ENCODE measurements at places on chromosomes 7 and 10.

DNA sequence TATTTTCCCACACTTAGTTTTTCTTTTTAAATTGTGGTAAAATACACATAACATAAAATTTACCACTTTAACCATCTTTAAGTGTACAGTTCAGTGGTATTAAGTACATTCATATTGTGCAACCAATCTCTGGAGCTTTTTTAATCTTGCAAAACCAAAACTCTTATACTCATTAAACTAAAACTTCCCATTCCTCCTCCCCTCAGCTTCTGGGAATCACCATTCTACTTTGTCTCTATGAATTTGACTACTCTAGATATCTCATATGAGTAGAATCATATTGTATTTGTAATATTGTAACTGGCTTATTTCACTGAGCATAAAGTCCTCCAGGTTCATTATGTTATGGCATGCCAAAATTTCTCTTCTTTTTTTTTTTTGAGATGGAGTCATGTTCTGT is 86.4 kb upstream of the JAZF1 start:
- no peak for DNase-seq

GRCh38 chr10:110405380-110405779 is 92.3 kb upstream of the DUSP5 start:
- no peak for DNase-seq

DNA sequence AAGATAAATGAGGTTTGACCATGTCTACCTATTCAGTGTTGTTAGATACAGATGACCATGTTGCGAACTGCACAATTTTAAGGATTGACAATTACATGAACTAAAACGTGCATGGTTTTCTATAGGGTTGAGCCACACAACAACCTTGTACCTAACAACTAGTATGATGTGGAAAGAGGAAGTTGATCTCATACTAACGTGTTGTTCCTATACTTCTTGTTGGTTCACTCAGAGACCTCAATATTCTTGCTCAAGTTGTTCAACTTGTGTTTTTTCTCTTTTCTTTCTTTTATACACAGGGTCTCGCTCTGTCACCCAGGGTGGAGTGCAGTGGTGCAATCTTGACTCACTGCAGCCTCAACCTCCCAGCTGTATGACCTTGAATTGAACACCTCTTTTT is 6.1 kb upstream of the KEL start:
- DNase-seq, result no peak

DNA sequence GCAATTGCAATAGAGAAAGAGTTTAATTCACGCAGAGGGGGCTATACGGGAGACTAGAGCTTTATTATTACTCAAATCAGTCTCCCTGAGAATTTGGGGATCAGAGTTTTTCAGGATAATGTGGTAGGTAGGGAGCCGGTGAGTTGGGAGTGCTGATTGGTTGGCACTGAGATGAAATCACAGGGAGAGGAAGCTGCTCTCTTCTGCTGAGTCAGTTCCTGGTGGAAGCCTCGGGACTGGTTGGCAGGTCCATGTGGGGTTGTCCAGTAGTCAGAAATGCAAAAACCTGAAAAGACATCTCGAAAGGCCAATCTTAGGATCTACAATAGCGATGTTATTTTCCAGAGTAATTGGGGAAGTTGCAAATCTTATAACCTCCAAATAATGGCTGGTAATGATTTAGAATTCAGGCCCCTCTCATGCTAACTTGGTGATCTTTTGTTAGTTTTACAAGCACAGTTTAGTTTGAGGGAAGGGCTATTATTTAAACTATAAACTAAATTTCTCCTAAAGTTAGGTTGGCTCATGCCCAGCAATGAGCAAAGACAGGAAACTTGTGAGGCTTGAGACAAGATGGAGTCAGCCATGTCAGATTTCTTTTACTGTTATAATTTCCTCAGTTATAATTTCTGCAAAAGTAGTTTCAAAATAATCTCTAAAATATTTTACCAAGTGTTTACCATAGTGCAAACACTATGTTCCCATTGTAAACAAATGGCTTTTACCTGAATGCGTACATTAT is 39.4 kb upstream of the SLC25A13 start:
- DNase-seq, result no peak

DNA sequence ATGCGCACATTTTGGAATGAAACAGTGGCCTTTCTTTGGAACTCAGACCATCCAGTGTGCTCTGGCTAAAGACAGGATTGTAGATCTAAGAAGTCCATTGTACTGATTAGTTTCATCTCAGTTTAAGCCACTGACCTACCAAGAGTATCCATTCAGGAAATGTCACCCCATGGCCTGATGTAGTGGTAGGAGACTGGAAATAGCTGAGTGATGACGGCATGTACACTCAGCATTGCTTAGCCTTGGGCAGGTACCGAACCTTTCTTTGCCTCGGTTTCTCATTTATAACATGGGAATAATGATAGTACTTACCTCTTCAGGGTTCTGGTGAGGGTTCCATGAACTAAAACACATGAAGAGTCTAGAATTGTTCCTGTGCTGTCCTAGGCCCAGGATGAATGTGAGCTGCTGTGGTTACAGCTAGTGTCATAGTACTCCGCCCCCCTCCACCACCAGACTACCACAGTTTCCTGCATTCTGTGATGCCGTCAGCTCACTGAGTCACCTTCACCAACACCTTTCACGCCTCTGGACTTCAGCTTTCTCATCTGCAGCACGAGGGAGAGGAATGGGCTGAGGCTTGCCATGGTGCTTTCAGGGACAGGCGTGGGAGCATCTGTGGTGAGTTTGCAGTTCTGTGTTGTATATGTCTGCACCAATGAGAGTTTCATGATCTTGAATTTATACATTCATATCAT is 484.0 kb upstream of the GALNT17 start:
- DNase-seq, result peak; percentile 47

GRCh38 chr7:18320971-18321567 is 174.5 kb upstream of the HDAC9 start:
- DNase-seq, result no peak

DNA sequence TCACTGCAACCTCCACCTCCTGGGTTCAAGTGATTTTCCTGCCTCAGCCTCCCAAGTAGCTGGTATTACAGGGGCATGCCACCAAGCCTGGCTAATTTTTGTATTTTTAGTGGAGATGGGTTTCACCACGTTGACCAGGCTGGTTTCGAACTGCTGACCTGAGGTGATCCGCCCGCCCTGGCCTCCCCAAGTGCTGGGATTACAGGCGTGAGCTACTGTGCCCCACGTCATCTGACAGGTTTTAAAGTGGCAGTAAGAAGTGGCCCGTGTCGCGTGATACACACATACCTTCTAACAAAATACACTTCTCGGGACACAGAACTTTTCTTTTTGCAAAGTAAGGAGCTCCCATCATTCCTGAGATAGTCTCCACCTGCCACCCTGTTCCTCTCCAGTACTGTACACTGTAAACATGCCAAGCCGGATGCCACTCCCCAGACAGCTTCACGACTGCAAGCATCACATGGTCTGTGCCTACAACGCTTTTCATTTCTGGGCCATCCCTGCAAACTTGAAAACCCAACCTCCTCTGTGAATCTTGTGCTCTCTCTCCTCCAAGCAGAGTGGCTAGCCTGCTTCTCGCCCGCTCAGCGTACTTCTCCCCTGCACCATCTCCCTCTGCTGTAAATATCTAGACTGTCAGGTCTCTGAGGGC is 256.3 kb upstream of the KLF14 start:
- DNase-seq, result no peak

GRCh38 chr7:1197997-1198625 is 34.6 kb upstream of the UNCX start:
- DNase-seq, result no peak

- no peak for DNase-seq
Observed at GRCh38 chr7:111756687-111757178, 194.4 kb upstream of the IMMP2L start.

GRCh38 chr10:70652761-70653657 is 19.3 kb upstream of the ADAMTS14 start:
- no peak for DNase-seq

- DNase-seq, result no peak
Observed at GRCh38 chr10:61904733-61905725, 3.5 kb downstream of the ARID5B start.

GRCh38 chr7:1314021-1314907 is 81.6 kb downstream of the UNCX start:
- DNase-seq, result no peak

GRCh38 chr7:114930829-114931655 is 9.1 kb downstream of the MDFIC start:
- DNase-seq, result no peak

- no peak for DNase-seq
Observed at GRCh38 chr7:32298408-32299132, 191.6 kb downstream of the LSM5 start.

DNA sequence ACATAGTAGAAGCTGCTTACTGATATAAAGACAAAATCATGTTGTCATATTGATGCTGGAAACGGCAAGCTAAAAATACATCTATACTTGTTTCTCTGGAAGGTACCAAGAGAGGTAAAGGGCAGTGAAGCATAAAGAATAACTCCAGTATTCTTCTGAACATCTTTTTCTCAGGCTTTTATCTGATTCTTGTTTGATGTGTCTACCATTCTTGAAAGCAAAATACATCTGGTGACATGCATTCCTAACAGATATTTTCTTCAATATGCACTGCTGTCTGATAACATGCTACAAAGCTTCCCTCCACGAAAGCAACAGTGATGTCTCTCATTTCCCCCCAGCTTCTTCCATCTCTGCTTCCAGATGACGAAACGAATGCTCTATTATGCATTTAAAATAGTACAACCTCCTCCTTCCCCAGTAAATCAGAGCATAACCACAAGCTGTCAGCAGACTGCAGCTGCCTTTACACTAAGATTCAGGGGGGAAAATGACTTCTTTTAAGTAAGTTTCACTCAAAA is 100.8 kb downstream of the ARHGAP21 start:
- no peak for DNase-seq

DNA sequence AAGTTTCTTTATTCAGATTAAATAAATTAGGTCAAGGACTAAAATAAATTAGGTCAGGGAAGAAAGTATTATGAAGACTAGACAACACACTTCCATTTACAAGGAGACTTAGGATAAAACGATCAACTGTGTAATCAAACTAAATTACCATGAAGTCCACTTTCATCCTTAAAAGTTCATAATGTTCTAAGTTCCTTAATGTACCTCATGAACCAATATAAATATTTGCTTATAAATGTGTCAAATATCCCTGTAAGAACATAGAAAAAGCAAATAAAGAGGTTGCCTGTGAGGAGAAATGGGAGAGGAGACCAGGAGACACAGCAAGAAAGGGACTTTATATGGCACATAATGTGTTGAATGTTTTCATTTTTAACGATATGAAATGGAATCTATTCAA is 345.6 kb downstream of the PARD3 start:
- no peak for DNase-seq

- no peak for DNase-seq
Observed at GRCh38 chr7:66050337-66050957, 25.2 kb upstream of the ASL start.

GRCh38 chr7:152699079-152699478 is 23.1 kb upstream of the XRCC2 start:
- no peak for DNase-seq

DNA sequence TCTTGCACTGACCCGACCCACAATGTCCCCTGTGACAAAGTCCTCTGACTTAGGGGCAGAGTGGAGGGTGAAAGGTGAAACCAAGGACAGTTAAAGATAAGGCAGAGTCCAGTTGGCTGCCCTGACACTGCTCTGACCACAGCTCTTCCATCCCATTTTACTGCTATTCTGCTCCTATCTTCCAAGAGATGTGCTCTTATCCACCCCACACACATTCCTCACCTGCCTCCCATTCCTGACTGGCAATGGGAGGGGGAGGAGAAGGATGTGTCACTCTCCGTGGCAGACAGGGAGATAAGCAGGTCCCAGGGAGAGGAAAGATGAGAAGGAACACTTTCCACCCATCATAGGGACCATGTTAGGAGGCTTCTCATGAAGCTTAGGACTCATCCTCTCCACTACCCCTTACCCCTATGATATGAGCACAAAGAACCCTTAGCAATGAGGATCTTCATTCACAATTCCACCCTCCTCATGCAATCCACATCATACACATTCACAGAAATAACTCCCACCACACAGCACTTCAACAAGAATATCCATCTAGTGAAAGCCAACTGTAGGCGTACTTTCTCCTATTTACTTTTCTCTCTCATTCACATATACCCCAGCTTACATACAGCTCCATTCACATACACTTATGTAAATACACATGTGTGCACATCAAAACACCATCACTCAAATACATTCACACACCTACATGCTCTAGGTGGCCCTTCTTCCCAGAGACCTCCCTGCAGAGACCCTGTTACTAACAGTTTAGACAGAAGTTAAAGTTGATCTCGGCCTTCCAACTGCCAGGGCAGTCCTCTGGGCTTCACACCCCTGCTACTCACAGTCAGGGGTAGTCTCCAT is 6.6 kb downstream of the SYNPO2L start:
- no peak for DNase-seq

DNA sequence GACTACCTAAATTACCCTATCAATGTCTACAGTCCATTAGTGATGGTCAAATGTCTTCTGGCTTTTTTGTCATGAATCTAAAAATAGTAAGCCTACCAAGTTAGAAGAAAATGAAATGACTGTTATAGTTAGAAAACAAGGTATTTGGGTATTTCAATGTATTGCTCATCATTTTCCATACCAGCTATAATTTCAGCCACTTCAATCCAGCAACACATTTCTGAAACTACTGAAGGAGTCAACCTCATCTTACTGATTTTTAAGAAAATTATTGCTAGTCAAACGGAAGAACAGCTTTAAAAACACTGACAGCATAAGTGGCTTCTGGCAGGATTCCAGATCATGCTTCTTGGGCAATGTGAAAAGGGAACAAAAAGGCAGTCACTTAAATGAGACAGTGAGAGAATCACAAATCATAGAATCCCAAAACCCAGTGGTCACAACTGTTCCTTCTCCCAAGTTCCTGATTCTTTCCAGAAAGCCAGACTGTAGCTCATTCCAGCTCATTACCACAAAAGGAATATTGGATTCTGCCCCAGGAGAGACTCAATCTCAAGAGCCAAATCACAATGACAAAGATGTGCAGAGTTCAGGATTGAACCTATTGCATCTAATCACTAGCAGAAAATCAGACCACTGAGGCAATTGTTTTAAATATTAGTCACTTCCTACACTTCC is 61.2 kb upstream of the LRRN3 start:
- DNase-seq, result no peak

- DNase-seq, result no peak
Observed at GRCh38 chr7:155256761-155257481, 40.8 kb upstream of the INSIG1 start.

GRCh38 chr10:12103802-12104201 is 25.7 kb upstream of the SEC61A2 start:
- no peak for DNase-seq
